ENCODE measurements at places on chromosomes 7 and 10. TPM values are rescaled to one million over a fixed set of nuclear protein-coding genes. Genes with fewer than 3 reads are reported as not detected.

GRCh38 chr7:122618585-122619189 is 80.2 kb downstream of the RNF133 start:
- no peak for DNase-seq

- DNase-seq: peak; percentile 65
These were observed 19.9 kb upstream of the MAP3K8 start for GRCh38 chr10:30413996-30414576.

GRCh38 chr7:51351661-51352060 is 35.1 kb upstream of the COBL start:
- DNase-seq: no peak

- DNase-seq: no peak
These were observed 151.0 kb upstream of the TCF7L2 start for GRCh38 chr10:112799038-112799437.

Gene DNAJB12
- 24.9 TPM for total RNA-seq

DNA sequence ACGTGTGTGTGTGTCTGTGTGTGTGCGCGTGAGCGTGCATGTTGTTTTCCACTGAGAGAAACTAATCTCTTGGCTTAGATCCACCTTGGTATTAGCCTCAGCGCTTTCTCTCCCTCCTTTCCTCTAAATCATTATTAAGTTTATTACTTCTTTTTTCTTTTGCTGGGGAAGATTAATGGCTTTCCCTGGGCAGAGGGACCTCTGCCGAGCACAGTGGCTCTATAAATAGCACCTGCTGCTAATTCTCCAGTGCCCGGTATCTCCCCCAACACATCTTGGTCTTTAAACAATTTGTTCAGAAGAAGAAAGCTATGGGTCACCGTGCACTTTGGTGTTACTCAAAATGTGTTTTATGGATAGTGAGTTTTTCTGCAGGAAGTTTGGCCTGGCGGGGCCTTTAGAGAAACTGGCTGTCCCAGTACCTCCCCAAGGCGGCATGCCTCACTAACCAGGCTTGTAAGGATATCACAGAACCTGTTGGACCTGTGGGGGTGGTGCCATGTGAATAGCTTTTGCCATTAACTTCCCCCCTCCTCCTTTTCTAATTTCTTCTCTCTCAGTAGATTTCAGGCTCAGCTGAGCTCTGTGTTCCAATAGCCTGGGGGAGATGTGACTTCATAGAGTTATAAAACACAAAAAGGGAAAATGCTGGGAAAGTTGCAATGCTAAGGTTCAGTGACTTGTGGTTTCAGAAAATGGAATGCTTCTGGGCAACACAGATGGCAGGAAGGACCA is 70.1 kb upstream of the RAB11FIP2 start:
- no peak for DNase-seq

Gene ZNF138
- total RNA-seq: 7.0 TPM

GRCh38 chr7:20958572-20958971 is 171.9 kb upstream of the SP8 start:
- no peak for DNase-seq

Gene TRIM73
- under 0.01 TPM for total RNA-seq

DNA sequence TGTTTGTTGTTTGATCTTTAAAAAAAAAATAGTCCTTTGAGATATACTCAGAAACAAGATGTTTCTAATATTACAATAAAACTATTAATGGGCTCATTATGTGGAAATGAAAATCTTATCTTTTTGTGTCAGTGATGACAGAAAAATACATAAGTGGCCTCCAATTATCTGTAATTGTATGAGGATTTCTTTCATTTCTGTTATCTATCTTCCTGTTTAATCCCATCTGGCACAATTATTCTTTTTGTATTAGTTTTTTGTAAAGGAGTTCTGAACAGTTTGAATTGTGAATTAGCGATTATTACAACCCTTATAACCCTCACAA is 270.8 kb downstream of the BBS9 start:
- DNase-seq: no peak

DNA sequence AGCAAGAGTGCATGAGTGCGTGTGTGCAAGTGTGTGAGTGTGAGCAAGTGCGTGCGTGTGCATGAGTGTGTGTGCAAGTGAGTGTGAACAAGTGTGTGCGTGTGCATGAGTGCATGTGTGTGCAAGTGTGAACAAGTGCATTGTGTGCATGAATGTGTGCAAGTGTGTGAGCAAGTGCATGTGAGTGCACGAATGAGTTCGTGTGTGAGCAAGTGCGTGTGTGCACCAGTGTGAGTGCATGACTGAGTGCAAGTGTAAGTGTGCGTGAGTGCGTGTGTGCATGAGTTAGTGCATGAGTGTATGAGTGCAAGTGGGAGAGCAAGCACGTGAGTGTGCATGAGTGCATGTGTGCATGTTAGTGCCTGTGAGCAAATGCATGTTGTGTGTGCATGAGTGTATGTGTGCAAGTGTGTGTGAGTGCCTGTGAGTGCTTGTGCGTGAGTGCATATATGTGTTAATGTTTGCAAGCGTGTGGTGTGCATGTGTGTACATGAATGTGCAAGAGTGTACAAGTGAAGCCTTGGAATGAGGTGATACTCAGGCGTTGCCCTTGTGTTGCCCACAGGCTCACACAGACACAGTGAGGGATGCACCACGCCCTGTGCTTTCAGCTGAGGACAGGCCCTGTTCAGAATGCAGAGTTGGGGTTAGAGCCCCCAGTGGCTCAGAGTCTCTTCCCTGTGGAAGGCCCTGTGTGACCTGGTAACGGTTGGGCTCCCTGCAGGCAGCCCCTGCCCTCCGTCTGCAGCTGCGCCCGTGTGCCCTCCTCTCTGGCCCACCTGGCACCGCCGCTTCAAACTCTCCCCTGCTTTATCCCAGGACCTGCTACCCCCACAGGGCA is 97.1 kb downstream of the NKX6-2 start:
- DNase-seq: no peak

DNA sequence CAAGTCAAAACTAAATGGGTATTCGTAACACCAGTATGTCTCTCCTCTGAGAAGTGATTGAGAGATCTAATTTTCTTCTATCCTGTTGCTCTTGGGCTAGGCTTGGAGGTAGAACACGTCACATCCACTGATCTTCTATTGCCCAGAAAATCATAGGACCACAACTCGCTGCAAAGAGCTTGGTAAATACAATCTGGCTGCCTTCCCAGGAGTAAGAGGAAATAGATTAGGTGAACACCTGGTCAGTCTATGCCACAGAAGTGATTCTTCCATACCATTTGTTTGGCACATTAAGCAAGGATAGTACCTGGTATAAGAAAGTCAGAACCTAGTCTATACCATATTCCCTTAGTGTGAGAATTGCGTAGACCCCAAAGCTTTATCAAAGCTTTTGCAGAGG is 129.3 kb upstream of the PHYHIPL start:
- DNase-seq: no peak

Gene ABCB1
- under 0.01 TPM for total RNA-seq

DNA sequence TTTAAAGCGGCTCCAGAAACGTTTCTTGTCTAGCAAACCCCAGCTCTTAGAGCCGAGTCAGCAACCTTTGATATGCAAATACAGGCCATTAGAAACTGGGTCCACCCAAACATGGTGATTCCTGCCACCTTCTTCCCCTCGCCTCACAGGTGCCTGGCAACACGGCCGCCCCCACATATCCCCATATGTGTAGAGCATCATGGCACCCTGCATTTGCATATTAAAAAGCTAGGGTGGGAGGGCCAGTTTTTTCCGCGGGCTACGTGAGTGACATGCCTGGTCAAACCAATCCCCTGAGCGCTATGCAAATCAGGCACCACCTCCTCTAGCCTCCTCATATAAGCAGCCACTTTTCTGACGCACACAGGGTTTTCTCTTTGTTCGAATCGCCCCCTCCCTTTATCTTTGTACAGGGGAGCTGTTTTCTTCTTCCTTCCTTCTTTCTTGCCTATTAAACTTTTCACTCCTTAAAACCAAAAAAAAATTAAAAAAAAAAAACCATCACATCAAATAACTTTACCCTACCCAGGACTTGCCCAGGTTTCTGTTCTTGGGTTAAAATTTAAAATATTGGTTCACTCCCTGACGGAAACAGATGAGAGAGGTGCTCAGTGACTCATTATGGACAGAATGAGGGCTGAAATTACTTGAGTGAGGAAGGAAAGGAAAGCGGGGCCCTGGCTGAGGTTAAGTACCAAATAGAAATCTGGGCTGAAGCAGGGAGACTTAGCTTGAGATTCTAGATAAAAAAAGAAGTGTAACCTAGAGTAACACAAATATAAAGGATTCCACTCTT is 59.8 kb downstream of the COA1 start:
- DNase-seq: peak; percentile 52

Gene REEP3
- 57.6 TPM for total RNA-seq

Gene SOSTDC1
- 0.10 TPM for total RNA-seq

DNA sequence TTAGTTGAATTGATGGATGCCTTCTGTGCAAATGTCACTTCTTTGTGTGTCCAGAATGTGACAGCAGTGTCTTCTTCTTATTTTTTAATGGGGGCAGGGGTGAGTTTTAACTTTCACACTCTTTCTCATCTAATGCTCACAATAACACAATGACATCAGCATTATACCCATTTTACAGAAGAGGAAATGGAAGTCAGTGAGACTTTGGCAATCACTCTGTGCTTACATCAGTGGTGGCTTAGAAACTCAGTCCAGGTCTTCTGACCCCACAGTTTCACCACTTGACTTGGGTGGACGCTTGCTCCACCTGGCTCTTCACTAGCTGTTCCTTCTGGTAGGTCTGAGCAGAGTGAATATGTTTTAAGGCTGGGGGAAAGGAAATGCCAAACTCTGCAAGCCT is 124.0 kb downstream of the PRKCQ start:
- no peak for DNase-seq

Gene AMZ1
- 8.5 TPM for total RNA-seq

DNA sequence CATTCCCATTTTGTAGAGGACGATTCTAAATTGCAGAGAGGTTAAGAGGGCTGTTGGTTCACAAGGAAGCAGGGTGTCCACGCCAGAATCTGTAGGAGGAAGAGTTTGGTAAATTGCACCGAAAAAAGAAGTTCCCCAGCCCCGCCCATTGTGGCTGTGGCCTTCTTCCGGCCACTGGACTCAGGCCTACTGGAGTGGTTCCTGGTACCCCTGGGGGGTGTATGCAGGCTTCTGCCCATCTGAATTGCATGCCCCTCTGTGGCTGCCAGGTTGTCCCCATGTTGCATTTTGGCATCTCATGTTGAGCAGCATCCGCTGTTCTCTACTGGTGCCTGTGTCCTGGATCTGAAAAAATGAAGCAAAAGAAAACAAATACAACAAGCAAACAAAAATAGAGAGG is 234.2 kb downstream of the WDR11 start:
- DNase-seq: no peak

Measured in RPMI7951 (cell line).